Naive thymus-derived CD8-positive, alpha-beta T cell (primary cell): ENCODE measurements at places on chromosomes 6 and 20.
A peak's percentile ranks its signal among the peaks of the same experiment; 100 is the strongest.

DNA sequence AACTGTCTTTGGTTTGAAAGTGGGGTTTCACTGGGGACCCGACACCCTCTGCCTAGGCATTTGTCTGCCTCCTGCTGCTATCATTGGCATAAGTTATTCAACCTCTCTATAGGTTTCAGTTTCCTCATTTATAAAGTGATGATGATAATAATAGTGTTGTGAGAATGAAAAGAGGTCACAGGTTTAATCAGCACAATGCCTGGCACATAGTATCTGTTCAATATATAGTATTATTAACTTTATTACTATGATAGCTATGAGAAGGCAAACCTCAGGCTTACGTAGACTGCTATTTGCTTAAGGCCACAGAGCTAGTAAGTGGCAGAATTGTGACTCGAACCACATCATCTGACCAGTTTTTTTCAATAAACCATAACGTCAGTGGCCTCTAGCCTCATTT lies 256.8 kb downstream of the CDKAL1 start:
- DNase-seq = no peak

DNA sequence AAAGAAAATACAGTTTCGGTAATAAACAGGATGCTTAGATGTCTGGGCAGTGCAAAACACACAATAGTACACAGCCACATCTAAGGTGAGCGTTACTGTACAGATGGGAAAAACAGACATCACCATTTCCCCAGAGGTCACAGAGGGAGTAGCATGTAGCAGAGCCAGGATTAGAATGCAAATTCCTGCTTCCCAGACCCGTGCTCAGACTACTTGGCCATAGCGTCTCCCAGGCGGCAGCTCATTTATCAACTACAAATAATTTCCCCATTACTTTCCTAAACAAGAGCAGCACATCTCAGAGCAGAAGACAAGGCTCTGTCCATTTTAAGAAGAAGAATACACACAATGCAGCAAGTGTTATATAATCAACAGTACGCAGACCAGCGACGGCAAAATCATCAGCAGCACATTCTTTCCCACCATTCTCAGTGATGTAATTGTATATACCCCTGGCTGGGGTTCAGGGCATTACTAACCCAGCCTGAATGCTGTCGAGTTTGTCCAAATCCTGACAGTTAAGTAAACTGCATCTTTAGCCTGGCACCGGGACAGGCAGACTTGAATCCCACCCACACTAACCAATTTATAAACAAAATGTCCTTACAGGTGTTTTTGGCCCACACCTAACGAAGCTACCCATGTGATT lies 61.9 kb downstream of the CNKSR3 start:
- no peak for DNase-seq

GRCh38 chr20:12913781-12914443 lies 94.9 kb upstream of the SPTLC3 start:
- no peak for DNase-seq

- DNase-seq = peak; percentile 91
Measured at GRCh38 chr20:33686100-33686983, at the start of gene E2F1. Gene E2F1, minus strand, starts transcription at chr20:33686385. Its CDS starts 121 bp downstream, at chr20:33686264.

- DNase-seq = no peak
Measured at GRCh38 chr6:157476797-157477196, 95.8 kb downstream of the ZDHHC14 start.

DNA sequence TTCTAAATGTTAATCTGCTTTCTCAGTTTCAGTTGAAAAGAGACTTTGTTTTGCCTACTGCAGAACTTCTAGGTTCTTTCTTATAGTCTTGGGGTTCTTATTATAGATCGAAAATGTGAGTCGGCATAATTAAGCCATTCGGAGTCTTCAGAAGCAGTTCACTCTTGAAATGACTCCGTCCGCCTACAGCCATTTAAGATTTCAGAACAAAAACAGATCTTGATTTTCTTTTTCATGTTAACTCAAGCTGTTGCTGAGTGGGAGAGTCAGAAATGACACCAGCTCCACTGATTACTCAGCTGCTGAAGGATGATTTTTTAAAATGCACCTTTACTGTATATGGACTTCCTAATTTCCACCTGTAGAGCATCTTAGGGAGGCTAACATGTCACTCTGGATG lies 15.9 kb downstream of the PRDM1 start:
- no peak for DNase-seq

- no peak for DNase-seq
Measured at GRCh38 chr6:86913795-86914194, 23.5 kb upstream of the HTR1E start.

GRCh38 chr6:69801225-69801624 lies 4.4 kb upstream of the LMBRD1 start:
- DNase-seq = no peak

DNA sequence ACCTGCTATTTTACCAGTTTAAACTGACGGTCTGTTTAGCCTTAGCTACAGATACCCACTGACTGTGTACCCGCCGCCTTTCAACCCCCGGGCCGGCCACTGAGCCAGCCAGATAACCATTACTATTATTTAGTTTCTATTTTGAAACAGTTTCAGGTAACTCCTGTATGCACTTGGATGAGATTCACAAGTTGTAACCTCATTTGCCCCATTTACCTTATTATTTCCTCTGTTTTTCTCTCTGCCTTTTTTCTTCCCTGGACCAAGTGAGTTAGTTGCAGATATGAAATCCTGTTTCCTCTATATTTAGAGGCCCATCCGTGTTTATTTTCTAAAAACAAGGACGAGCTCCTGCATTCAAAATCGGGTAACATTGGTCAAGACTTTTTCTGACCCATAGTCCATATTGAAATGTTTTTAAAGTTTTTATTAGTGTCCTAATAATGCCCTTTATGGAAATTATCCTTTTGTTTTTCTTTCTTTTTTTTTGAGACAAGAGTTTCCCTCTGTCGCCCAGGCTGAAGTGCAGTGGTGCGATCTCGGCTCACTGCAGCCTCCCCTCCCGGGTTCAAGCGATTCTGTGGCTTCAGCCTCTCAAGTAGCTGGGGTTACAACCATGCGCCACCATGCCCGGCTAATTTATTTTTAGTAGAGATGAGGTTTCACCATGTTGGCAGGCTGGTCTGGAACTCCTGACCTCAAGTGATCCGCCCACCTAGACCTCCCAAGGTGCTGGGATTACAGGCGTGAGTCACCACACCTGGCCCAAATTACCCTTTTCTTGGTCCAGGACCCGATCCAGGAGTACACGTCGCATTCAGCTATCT lies 767 bp downstream of the AP5S1 start:
- DNase-seq = no peak

- DNase-seq = peak; percentile 28
Measured at GRCh38 chr6:12289365-12289919, 719 bp upstream of the EDN1 start.

DNA sequence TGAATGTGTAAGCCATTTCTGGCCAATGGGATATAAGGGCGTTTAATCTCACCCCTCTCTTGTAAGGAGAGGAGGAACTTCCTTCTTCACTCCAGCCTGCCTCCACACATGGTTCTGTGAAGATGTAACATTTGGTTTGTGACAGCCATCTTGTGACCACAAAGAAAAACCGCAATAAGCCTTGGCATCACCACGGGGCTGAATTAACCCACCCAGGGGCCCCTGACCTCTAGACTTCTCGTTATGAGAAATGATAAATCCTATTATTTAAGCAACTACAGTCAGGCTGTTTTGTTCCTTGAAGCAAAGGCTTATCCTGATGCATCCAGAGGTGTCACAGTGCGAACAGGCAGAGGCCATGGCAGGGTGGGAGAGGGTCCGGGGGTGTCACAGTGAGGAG lies 139.7 kb downstream of the CDC5L start:
- no peak for DNase-seq

DNA sequence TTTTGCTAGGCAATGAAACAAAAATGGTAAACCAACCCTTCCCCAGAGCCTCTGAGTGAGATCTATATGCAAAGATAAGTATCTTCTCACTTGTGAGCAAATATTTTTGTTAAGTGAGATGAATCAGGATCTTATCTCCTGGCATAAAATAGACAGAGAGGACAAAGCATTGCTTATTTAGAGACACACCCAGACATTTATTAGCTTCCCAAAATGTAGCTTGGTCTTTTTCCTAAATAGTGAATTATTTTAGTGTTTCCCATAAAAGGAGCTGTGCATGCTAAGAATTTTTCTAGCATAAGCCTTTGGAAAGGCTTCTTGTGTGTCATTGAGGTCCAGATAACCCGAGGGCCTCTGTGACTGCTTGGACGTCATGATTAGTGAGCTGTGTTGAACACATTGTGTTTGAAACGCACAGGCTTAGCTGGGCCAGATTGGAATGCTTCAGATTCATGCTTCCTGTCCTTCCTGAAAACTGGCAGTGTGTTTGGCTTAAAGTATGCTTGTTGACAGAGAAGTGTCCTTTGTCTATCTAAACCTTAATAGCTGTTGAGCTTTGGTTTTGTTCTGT lies 16.5 kb downstream of the MTHFD1L start:
- no peak for DNase-seq

GRCh38 chr6:5814901-5815300 lies 191.8 kb downstream of the NRN1 start:
- no peak for DNase-seq

DNA sequence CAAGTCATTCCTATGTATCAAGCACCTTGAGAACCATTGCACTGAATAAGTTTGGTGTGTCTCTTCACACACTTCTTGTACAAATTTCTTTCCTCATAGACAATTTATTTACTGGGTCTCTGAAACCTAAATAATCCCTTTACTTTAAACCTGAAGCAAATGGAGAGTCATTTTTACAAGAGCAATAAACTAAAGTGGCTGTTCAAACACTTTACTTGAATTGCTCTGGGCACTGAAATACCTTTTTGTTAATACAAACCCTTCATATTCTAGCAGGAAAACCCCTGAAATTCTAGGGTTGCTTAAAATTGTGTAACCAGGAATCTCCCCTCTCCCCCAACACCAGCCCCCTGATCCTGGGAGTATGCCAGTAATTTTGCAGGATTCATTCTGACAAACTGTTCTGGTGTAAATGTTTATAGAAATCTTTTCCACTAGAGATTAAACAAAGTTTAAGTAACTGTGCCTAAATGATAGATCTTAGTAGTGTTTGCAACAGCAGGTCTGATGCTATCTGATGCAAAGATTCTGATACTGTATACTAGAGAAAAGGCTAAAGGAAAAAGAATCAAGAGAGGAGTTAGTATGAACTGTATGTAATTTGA lies 13.4 kb downstream of the RSPO3 start:
- no peak for DNase-seq

GRCh38 chr6:99353126-99353525 lies 3.7 kb upstream of the FAXC start:
- DNase-seq = no peak

DNA sequence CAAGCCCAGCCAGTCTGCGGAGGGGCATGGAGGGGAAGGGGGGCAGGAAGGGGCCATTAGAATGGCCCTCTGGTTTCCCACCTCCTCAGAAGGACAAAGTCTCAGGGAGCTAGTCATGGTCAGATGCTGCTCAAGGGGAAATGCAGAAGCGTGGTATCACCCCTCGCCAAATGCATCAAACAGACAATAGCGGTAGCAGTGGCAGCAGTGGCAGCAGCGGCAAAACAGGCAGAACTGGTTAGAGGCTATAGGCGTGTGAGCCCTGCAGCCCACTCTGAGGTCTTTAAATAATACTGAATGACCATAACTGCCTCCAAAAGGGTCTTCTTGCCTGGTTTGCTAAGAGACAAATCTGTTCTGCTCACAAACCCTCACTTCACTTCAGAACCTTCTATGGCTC lies 186.7 kb downstream of the TFAP2C start:
- DNase-seq = no peak
